Gastroesophageal sphincter (tissue), 4 donors: ENCODE measurements at places on chromosomes 6 and 20. TPM values are rescaled to one million over a fixed set of nuclear protein-coding genes. Genes with fewer than 3 reads are reported as not detected.

SAMD5 gene
- 0.93 TPM for total RNA-seq

- ATAC-seq, result no peak
These were observed 35.1 kb upstream of the SMIM8 start for GRCh38 chr6:87287251-87287650.

DNA sequence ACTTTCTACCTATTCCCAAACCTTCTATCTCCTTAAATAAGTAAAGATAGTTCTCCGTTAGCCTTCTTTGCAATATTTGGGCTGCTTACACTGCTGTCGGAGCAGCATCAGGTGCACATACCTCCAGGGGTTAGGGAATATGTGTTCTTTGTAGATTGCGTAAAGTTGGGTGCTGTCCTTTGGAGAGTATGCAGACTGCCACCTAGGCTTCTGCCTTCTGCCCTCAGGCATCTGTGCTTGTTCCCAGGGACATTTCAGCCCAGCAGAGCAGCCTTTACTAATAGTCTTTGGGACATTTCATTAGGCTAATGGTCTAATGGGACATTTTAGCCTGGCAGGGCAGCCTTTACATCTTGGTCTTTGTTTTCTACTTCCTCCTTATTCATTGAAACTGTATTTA lies 260.6 kb downstream of the TPBG start:
- no peak for ATAC-seq

DNA sequence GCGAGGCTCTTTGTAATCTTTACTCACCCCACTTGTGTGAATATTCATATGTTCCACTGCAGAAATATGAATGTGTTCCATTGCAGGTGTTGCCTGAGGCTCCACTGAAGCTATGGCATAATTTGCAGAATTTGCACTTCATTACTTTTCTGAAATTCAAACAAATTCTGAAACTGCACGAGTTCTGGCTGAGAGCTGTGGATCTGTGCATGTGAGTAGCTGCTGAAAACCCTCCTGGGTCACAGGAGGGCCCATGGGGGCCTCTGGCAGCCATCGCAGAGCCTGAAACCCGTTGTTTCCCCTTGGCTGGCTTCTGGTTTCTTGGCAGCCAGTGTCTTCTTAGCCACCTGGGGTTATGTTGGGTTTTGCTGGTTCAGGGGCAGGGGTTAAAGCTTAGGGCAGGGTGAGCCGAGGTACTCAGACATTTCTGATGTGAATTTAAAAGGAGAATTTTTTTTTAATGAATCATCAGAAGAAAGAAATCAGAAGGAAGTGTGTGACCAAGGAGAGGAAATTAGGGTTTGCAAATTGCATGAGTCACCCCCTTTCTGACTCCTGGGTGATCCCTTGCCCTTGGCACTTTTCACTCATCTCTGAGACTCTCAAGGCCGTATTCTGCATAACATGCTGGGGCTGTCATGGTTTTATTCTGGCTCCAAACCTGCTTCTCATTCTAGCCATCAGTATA lies 40.6 kb downstream of the TOX2 start:
- ATAC-seq, result peak; percentile 63

GRCh38 chr6:118864341-118865099 lies 29.4 kb upstream of the ASF1A start:
- no peak for ATAC-seq

- no peak for ATAC-seq
These were observed 5.4 kb downstream of the SMAP1 start for GRCh38 chr6:70673054-70673453.

DNA sequence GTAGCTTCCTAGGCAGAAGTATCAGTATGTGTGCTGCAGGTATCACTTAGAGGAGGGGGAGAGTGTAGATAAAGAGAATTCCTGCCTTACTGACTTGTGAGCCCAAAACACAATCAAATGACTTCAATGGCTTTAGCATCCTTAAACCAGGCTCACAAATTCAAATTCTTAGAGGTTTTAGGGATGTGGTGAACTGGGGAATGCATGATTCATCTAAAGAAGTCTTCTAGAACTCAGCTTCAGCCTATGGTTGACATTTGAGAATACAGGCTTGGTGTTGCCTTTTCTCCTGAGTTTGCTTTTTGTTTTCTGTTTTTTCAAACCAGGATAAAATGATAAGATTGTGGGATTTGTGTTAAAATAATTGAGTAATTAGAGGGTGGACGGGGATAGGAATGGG lies 14.4 kb downstream of the SNRPC start:
- no peak for ATAC-seq

- ATAC-seq, result no peak
These were observed 2.9 kb upstream of the OLIG3 start for GRCh38 chr6:137496909-137497720.

DNA sequence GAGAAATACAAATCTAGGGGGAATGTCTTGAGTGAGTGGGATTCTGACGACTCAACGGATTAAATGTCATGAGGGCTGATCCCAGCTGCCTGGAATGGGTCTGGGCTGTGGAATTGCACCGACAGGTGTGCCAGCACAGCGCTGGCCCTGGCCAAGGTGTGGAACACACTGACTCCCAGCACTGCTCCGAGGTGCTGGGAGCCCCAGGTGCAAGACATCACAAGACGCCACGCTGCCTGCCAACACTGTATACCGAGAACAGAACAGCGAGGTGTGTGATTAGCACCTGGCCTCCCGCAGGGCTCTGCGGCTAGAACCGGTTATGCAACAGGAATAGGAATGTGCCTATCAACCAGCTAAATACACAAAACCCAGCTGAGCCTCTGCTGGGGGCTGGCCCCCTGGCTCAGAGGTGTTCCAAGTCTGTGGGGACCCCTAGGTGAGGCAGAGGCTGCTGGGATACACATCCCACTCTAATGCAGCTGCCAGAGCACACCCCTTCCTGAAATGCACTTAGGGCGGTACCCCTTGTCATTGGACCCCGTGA lies 24.8 kb upstream of the APMAP start:
- ATAC-seq, result no peak

SEMG1 gene
- not detected for total RNA-seq

- no peak for ATAC-seq
These were observed 45.5 kb downstream of the CEP43 start for GRCh38 chr6:167044696-167045095.

- ATAC-seq, result no peak
These were observed 7.8 kb upstream of the CCR6 start for GRCh38 chr6:167115054-167115453.
